ENCODE measurements at places on chromosomes 12 and 14.

GRCh38 chr14:32925439-32925838 lies 13.2 kb upstream of the NPAS3 start:
- DNase-seq: no peak

DNA sequence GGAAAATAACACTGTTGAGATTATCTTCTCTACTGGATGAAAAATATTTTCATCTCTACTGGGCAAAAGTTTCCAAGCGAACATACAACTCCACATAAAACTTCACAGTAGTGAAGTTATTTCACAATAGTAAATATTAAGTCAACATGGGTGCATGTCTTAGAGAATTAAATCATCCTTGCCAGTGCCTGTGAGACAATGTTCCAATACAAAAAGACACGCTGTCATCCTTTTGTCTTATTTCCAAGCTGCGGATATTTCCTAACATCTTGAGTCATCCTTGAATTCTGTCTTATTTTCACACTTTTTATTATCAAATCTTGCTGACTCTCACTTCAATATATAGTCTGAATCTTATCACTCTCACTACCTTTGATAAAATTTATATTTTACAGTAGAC lies 142.9 kb upstream of the KITLG start:
- DNase-seq: no peak

- DNase-seq: no peak
These were observed 155.5 kb downstream of the DACT1 start for GRCh38 chr14:58793131-58793740.

GRCh38 chr12:46472893-46473633 lies 100.5 kb upstream of the SLC38A2 start:
- no peak for DNase-seq

DNA sequence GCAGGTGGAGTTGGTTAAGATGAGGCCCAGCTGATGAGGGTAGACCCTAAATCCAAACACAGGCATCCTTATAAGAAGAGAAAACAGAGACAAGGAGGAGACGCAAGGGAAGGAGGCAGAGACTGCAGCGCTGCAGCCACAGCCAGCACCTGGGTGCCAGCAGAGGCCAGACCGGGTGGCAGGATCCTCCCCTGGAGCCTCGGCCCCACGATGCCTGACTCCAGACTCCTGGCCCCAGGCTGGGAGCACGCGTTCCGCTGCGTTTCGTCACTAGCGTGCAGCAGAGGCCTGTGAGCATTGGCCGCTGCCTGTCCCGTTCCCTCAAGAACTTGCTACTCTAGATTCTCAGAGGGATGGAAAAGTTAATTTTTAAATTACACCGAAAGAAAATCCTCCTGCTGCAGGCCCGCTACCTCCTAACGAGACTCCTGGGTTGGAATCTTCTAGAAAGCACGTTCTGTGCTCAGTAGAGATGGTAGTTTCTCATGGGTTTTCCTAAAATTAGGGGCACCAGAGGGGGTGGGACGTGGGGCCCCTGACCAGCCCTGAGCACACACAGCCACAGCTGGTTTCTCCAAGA lies 57.7 kb upstream of the FBRSL1 start:
- no peak for DNase-seq

DNA sequence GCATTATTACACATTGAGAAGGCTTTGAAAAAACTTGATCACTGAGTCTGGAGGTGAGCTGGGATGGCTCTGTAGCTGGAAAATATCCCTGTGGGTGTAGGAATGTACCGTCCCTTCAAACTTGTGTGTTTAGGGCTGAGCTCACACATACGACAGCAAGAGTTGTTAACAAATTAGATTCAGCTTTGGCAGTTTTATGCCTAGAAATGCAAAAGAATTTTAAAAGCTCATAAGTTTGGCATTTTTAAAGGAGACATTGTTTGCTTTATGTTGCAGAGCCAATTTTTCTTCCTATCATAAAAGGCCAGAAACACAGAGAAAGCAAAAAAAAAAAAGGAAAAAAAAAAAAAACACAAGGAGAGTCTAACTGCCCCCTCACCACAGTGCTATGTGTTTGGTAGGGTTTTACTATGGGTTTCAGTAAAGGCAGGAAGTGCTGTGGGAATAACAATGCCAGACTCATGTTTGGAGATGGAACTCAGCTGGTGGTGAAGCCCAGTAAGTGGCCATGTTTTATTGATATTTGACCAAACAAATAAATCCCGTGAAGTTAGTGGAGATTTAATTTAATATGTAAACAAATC lies 78.4 kb downstream of the DAD1 start:
- no peak for DNase-seq

GRCh38 chr12:105083551-105084105 lies 630 bp downstream of the ALDH1L2 start:
- no peak for DNase-seq

DNA sequence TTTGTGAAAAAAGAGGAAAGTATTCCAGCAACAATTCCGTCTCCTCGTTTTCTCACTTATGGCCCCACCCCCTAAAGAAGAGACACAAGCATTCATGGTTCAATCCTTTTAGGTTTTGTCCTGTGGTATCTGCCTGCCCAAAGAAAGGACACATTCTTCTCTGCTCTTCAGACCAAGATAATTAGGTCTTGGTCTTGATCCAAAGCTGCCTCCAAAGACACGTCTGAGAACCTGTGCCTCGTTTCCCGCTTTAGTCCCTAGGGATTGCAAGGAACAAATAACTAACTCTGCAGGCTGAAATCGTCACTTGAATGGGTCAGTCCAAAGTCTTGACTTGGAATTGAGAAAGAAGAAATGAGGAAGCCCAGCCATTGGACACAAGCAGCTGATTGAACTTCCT lies 202.7 kb upstream of the FAR2 start:
- DNase-seq: no peak

- no peak for DNase-seq
These were observed 86.4 kb downstream of the DDX51 start for GRCh38 chr12:132057691-132058090.

DNA sequence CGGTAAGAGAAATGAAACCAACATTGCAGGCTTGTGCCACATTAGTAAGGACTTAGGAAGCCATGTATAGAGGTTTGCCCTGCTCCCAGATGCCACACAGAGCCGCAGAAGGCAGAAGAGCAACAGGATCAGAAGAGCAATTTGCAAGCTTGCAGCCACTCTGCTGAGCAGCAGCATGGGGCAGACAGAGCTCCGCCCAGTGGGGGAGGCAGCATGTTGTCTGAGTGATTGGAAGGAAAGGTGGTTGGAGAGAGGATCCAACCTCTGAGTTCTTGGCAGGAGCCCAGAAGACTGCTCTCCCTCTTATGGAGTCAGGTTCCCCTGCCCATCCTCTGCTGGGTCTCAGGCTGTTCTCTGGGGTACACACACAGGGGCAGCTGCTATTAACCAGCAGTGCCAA lies 2.3 kb upstream of the KRT6A start:
- DNase-seq: no peak

GRCh38 chr14:91021991-91022621 lies 38.3 kb downstream of the RPS6KA5 start:
- no peak for DNase-seq

GRCh38 chr14:51079085-51079484 lies 15.8 kb downstream of the TRIM9 start:
- no peak for DNase-seq

DNA sequence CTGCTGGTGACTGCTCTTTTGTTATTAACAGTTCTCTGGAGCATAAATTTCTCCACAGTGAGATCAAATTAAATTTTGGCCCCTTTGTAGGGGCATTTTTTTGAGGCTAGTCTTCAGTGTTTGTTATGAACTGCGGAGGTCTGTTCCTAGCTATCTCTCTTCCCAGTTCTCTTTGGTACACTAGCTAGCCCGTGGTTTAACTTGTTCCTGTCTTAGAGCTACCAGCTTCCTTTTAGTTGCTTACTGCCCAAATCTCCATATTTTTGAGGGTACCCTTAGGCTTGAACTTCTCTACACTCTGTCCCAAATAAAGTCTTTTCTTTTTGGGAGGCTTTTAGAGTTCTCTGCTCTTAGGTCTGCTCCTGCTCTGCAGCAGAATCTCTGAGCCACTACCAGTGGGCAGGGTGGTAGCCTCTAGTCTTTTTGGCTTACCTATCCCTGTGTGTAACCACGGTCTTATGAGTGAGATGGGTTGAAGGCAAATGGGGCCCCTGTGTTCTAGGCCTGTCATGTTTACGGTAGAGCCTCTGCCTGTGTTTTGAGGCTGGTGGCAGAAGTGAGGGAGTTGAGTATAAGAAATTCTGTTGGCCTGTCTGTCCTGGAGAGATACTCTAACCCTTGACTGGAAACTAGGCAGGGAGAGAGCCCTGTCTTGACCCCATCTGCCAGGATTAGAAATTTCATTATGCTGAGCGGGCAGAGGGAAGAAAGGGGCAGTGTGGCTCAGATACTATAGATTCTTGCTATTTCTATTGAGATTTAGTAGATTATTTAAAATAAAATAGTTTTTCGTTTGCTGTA lies 21.0 kb downstream of the CNOT2 start:
- DNase-seq: no peak

DNA sequence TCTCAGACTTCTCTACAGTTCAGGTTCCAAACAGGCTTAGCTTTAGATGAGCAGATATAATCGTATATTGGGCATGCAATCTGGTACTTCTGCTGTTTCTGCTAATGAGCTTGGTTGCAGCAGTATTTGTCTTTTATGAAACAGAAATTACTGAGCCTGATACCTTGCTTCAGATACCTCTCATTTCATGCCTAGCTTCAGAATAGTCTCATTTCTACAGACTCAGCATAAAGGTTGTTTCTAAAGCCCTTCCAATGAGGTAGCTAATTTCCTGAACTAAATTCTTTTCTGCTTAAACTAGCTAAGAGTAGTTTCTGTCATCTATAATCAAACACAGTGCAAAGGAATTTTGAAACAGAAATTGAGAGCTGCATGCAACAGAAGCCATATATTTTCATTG lies 275.0 kb upstream of the KITLG start:
- DNase-seq: no peak

DNA sequence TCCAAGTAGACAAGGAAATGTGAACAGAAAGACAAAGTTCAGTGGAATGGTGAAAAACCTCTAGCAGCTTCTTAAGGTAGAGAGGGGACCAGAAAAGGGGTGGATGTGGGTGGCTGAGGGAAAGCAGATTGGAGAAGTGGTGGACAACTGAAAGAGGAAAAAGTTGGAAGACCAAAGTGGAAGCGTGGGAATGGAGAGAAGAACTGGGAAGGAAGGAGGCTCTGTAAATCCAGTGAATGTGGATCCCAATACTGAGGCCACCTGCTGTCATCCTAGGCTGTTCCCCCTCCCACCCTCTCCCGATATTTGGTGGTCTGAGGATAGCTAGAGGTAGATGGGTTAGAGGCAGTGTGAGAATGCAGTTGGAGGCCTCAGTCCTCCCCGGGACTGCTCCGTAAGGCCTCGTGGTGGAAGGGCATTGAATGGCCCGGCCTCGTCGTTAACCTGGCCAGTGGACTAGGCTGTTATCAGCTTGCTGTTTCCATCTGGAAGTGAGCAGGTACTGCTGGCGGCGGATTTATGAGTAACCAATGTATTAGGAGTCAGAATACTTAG lies 822 bp upstream of the POU6F1 start:
- DNase-seq: no peak

DNA sequence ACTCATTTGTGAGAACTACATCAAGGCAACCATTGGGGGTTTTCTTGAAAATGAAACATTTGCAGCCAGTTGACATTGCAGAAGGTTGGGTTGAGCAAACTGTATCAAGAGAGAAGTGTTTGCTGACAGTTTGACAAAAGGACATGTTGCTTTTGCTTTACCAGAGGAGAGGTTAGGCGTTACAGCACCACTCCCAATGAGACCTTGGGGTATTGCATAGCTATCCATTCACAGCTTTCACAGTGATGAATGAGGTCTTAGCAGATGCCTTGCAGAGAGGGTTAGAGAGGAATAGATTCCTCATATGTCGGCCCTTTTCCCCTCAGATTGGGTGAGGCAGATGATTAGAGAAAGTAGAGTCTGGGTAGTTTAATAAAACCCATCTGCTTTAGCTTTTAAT lies 988.9 kb upstream of the FLRT2 start:
- no peak for DNase-seq

DNA sequence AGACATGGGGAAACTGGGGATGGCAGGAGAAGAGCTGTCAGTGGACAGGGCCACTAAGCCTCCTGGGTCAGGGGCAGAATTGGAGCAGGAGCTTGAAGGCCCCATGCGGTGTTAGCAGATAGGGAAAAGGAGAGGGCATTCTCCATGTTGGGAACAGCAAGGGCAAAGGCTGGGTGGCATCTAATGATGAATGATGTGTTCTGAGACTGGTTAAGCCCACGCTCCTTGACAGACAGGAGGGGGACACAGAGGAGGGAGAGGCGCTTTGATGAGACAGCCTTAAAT lies 63.0 kb downstream of the CLMN start:
- DNase-seq: no peak

DNA sequence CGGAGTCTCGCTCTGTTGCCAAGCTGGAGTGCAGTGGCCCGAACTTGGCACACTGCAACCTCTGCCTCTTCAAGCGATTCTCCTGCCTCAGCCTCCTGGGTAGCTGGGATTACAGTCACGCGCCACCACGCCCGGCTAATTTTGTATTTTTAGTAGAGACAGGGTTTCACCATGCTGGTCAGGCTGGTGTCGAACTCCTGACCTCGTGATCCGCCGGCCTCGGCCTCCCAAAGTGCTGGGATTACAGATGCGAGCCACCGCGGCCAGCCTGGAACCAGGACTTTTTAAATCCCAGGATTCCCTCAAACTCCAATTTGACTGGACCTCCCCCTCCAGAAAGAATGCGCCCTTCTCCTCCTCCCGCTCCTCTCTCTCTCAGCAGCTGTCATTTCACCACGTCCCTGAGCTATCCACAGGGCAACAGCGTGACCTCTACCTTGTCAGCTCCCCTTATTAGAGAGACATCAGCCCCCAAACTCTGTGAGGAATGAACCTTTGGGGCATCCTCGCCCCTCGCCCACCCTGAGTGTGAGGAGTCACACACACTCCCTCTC lies 2.0 kb downstream of the ESYT1 start:
- no peak for DNase-seq

GRCh38 chr14:68342216-68342763 lies 450.6 kb downstream of the ZFP36L1 start:
- no peak for DNase-seq

GRCh38 chr14:90700933-90701776 lies 115.1 kb downstream of the TTC7B start:
- no peak for DNase-seq

DNA sequence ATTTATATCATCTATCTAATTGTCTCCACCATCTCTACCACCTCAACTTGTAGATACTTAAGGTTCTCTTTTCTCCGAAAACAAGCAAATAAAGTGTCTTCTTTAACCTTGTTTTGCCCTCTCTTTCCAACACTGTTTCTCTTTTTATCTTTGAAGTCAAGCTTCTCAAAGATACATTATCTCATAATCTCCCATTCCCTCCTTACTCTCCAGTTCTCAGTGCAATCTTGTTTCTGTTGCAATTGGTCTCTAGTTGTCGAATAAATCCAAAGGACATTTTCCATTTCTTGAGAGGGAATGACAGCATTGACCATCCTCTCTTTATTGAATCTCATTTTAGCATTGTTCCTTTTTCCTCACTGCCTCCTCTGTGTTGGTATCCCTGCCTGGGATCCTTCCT lies 383.3 kb downstream of the SOX5 start:
- DNase-seq: no peak

- DNase-seq: no peak
These were observed 204.3 kb upstream of the FRMD6 start for GRCh38 chr14:51447411-51447810.

- DNase-seq: no peak
These were observed 35.7 kb upstream of the TMEM263 start for GRCh38 chr12:106919910-106920544.

- no peak for DNase-seq
These were observed 178.4 kb downstream of the BMP4 start for GRCh38 chr14:53778263-53778662.

GRCh38 chr14:50363714-50364111 lies 33.0 kb downstream of the CDKL1 start:
- DNase-seq: no peak
